ENCODE measurements at places on chromosomes 6 and 20.

DNA sequence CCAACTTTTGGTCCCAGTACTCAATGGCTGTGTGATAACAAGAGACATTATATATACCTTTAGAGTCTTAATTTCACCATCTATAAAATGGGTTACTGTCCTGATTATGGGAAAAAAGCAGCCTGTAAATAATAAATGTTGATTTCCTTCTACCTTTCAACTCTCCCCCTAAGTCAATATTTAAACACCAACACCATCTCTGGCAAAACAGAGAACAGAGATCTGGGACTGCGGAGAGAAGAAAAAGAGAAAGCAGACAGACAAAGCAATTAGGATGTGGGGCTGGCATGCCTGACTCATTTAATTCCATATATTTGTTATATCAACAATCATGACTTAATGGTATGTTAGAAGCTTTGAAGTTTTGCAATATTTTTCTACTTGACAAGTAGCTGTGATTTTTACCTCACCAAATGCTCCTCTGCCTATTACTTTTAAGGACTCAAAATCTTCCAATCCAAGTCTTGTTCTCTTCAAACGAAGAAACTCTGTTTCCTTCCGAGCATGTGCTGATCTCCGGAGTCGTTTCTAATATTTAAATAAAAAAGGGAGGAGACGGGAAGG, 23.3 kb downstream of the STK38 start:
- DNase-seq, result no peak

DNA sequence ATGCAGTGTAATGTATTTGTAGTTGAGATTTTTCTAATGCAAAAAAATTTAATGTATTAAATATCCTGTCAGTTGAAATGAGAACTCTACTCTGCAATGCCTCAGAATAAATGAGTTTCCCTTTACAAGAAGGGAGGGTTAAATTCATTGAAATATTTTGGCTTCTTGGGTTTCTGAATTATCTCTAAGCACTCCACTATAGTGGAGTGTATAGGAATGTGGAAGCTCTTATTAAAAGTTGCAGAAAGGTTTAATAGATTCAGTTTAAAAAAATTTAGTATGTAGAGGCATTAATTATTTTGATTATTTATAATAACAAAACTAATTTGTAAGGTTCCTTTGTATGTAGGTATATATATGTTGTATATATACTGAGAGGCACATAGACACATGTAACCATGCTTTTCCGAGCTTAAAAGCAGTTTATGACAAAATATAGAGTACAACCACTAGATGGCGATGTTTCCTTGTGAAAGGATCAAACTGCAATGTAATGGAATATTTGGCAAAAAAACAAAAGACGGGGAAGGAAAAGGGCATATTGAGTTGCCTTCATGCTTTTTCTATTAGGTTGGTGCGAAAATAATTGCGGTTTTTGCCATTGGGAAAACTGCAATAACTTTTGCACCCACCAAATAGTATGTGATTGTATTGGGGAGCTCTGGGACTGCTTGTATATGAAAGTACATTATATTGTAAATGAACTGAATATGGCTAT, 144.2 kb downstream of the MYO6 start:
- no peak for DNase-seq

DNA sequence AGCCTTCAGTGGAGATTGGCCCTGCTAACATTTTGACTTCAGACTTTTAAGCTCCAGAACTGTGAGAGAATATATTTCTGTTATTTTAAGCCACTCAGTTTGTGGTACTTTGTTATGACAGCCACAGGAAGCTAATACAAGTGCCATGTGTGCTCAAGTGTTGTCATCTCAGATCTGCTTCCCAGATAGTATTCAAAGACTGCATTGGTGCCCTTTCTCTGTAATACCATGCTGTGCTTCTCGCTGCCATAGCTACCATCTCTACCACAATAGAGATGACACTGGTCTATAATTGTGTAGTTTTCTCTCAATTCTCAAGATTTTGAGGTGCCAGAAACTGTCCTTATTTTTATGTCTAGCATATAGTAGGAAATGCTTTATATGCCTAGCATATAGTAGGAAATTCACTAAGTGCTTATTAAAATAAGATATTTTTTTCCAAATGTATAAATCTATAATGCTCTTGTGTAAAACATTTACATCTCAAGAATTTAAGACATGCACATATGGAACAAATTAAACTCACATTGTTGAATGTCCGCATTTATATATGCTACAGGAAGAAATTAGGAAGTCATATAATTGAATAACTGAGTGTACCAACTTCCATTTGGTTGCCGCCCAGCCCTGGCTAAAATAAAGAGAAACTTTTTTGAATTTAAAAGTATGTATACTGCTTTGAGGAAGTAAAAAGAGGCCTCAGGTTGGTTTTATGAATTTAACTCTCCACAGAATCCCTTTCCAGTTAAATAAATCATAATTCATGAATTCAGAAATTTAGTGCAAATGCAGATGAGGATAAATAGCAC, 77.6 kb downstream of the TPBG start:
- no peak for DNase-seq

- DNase-seq, result no peak
Observed at GRCh38 chr6:24931718-24932691, 3.8 kb downstream of the RIPOR2 start.

DNA sequence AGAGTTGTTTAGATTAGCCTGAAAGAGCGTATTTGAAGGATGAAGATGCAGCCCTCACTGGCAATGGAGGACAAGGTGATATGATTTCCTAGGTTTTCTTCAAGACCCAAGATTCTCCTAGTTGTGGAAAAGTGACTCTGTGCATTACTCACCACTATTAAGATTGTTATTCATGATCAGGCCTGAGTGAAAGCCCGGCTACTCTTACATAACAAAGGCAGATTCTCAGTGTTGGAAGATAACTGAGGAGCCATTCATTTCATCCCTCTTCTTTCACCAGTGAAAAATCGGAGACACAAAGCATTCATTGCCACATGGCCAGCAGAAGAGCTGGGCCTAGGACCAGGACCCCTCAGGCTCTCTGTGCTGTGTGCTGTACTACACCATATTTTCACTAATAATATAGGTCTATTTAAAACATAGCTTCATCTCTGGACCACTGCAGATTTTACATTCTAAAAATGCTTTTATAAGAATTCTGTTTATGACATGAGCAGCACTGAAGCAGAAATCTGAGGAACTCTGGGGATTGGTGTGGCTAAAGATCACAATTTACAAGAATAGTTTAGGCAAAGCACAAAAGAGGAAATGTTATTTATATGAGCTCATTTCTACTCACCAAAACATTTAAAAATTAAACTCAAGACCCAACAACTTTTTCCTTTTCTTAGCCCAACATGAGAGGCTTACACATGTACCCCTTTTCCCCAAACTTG, 181.9 kb upstream of the CCN2 start:
- DNase-seq, result no peak

DNA sequence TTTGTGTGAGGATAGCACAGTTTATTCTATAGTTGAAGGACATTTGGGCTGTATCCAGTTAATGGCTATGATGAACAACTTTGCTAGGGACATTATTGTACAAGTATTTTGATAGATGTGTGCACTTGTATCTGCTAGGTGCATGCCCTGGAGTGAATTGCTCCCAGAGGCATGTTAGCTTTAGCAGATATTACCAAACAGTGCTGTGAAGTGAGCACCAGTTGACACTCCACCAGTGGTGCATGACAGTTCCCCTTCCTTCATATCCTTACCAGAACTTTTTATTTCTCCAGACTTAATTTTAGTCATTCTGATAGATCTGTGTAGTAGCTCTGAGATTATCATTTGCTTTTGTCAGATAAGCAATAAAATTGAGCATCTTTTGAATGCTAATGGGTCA, 48.9 kb upstream of the ENPP5 start:
- DNase-seq, result no peak
